Head of caudate nucleus (tissue), 42 donors: ENCODE measurements at places on chromosomes 6 and 20.

- no peak for DNase-seq
Measured at GRCh38 chr20:59159493-59160376, 3.9 kb upstream of the ZNF831 start.

DNA sequence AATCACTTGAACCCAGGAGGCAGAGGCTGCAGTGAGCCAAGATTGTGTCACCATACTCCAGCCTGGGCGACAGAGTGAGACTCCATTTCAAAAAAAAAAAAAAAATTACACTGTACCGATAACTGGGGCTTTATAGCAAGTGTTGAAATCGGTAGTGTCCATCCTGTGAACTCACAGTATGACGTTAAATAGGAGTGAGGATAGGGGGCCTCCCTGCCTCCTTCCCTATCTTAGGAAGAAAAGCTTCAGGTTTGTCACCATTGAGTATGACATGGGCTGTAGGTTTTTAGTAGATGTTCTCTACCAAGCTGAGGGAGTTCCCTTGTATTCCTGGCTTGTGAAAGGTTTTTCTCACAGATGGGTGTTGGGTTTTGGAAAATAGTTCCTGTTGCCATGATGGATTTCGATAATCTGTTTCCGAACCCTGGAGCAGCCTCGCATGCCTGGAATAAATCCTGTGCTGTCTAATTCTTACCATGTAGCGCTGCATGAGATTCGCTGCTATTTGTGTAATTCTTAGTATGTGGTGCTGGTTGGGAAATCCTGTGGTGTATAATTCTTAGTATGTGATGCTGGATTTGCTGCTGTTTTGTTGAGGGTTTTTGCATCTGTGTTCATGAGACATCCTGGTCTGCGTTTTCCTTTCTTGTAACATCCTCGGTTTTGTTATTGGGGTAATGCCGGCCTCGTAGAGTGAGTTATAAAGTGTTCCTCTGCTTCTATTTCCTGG, 23.6 kb downstream of the NTSR1 start:
- DNase-seq, result no peak

GRCh38 chr6:137816133-137816579, 50.9 kb upstream of the TNFAIP3 start:
- DNase-seq, result no peak

GRCh38 chr6:109687271-109687761, 3.7 kb downstream of the AK9 start:
- DNase-seq, result no peak

DNA sequence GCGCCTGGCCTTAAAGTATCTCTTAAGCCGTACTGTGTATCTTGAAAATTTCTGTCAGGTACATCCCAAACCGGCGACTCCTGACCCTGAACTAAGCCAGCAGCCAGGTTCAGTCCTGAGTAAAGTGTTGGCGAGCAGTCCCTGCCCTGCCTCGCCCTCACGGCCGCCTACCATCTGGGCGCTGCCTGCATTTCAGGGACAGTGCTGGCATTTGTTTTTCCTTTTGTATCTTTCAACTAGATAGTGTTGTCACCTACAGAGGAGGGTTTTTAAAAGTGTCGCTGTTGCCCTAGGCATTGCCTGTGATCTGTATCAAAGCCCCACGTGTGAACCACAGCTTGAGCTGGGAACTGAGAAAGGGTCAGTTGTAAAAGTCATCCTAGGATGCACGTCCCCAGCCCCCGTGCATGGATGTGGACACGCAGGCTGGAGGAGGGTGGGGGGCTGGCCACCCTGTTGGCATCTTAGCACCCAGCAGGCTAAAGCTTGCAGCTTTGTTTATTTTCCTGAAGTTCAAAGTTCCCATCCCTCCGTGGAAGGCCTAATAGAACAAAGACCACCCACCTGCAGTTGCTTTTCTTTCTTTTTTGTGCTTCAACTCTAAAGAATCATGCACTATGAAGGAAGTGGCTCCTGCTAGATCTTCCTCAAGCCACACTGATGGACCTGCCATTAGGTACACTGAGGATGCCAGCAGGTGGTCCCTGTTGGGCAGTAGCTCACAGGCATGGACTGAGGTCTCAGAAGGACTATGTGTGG, 136.8 kb downstream of the ZDHHC14 start:
- no peak for DNase-seq

DNA sequence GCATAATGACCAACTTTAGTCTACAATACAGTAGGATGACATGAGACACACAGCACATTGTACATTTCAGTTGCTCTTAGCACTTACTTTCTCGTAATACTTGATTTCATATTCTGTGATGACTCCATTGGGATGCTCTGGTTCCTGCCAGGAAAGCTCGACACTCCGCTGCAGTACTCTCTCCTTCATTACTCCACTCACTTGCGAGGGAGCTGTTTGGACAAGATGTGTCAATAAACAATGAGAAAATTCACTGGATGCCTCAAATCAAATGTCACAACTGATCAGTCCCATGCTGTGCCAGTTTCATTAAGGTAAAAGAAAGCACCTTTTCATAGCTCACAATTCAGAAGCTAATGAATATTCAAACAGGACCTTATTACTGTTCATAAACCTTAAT, 147.1 kb downstream of the EPHA7 start:
- peak; percentile 69 for DNase-seq

GRCh38 chr20:53679597-53680309, 86.1 kb upstream of the ZNF217 start:
- no peak for DNase-seq

GRCh38 chr6:154438882-154439415, 71.5 kb downstream of the CNKSR3 start:
- DNase-seq, result no peak
